Panc1 (cell line): ENCODE measurements at places on chromosomes 5 and 9.

GRCh38 chr5:5246736-5247135 is 106.6 kb downstream of the ADAMTS16 start:
- no peak for DNase-seq

DNA sequence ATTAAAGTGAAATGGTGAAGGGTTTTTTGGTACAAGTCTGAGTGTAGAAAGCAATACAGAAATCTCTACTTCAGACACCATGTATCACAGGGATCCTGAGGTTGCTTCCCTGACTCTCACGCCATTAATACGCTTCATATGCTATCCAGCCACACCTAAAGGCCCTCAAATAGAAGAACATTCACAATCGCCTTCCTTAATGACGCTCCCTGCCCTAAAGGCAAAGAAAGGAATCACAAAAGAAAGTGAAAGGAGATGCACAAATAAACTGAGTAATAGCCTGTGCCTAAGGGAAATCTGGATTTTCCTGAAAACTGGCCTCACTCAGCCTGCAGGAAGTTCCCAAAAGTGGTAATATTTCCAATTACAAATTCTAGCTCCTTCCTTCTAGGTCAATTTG is 1002.7 kb upstream of the DMAC1 start:
- no peak for DNase-seq

- DNase-seq, result no peak
Measured at GRCh38 chr5:135999406-136000139, 29.2 kb upstream of the TGFBI start.

GRCh38 chr9:115553060-115553773 is 435.3 kb upstream of the TNC start:
- no peak for DNase-seq

- no peak for DNase-seq
Measured at GRCh38 chr9:16321461-16322119, 548.9 kb downstream of the BNC2 start.

DNA sequence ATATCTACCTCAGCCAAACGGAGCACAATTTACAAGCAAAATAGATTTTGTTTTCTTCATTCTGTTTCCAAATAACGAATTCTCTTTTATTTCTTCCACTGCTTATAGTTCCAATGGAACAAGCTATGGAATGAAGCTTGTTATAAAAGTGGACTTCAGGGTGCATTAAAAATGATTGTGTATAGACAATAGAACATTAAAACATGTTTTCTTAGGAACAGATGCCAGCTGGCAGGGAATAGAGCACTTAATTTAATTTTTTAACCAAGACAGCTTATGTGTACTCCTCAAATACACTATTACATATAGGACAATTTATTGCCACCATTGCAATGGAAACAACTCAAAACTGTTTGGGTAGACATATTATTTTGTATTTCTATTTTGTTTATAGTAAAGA is 860.1 kb upstream of the TYRP1 start:
- DNase-seq, result no peak

DNA sequence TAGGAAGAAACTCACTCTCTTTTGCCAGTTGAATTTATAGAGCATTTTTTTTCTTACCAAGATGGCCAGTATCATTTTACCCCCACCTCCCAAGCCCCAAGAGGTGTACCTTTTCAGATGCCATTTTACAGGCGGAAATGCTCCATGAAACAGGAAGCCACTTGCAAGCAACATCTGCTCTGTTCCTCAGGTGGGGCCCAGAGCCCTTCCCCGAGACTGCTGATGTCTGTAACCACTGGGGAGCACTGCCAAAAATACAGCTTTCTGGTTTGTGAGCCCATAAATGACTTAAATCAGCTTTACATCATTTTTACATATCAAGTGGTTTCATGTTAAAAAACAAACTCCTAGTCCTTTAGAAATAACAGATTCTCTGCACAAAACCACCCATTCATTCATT is 42.9 kb upstream of the GARNL3 start:
- no peak for DNase-seq

DNA sequence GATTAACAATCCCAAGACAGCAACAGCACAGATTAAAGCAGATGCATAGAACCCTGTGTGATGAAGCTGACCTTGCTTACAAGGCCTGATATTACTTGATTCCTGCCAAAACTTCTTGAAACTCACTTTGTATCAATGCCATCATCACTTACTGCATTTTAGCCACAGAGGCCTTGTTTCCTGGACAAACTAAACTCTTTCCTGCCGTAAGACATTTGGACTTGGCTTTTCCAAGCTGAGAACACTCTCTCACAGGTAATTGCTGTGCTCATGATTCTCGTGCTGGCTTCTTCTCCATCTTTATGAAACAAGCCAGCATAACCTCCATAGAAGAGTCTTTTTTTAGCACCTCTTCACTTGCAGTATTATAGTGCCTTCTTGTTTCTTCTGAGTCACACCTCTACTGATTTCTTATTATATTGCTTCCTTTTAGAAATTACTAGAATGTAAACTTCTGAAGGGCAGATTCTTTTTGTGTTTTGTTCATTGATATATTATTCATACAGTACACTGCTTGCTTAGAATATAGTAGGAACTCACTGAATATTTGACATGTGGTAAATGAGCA is 456.5 kb upstream of the ZNF608 start:
- DNase-seq, result no peak

- DNase-seq, result no peak
Measured at GRCh38 chr5:59496524-59497134, 396.9 kb downstream of the PDE4D start.

DNA sequence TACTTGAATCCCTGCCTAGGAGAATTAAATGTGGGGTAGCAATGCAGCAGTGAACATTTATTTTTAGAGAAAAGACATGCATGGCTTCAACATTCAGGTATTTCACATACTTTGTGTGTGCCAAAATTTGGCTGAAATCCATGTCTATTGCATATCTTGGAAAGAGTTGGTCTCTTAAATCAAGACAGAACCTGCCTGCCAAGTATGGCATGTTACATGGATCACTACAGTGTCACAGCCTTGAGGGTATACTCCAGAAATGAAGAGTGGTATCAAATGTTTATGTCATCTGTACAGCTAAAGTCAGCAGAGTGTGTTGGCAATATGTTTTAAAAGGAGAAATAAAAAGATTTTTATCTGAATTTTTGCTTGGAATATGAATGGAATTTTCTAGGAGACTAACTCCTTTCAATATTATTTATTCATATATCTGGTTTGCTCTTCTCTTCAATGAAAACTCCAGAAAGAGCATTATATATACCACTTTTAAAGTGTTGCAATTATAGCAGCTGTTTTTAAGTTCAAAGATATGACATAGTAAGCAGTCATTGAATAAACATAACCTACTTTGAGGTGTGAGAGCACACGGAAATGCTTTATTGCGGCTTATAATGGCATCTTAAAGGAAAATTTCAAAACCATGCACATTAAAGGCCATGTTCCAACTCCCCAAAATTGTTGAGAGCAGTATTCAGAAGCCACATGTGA is 95.4 kb upstream of the MINAR2 start:
- no peak for DNase-seq

DNA sequence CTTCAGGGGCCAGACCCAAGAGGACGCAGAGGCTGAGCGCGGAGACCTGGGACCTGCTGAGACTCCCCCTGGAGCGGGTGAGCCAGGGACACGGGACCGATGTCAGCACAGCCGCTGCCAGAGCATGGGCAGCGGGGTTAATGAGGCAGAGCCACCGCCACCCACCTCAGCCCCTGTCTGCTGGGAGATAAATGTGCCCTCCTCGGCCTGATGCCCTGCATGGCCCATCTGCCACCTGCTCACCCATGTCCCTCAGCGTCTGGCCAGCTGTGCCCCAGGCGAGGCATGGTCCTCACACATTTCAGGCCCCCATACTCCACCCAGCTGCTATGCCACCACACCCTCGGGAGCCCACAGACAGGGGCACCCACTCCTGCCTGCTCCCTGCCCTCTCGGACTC is 14.9 kb downstream of the DNLZ start:
- no peak for DNase-seq

GRCh38 chr5:93221-93980 is 1.4 kb downstream of the PLEKHG4B start:
- no peak for DNase-seq

DNA sequence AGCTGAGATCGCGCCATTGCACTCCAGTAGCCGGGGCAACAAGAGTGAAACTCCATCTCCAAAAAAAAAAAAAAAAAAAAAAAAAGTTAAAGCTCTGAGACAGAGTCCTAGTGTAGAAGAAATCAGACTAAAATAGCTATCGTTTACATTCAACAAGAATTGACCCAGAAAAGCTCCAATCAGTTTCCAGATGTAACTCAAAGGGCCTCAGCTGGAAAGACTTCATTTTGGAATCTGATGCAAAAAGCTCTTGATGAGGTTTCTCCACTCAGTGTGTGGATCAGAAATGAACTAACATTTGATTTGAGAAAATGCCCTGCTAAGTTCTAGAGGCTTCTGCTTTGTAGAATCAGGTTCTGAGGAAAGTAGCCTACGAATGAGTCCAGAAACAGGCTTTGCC is 7.2 kb upstream of the C1QTNF2 start:
- DNase-seq, result no peak
